Eye (tissue), 1 donor: ENCODE measurements at places on chromosomes 6 and 20.

DNA sequence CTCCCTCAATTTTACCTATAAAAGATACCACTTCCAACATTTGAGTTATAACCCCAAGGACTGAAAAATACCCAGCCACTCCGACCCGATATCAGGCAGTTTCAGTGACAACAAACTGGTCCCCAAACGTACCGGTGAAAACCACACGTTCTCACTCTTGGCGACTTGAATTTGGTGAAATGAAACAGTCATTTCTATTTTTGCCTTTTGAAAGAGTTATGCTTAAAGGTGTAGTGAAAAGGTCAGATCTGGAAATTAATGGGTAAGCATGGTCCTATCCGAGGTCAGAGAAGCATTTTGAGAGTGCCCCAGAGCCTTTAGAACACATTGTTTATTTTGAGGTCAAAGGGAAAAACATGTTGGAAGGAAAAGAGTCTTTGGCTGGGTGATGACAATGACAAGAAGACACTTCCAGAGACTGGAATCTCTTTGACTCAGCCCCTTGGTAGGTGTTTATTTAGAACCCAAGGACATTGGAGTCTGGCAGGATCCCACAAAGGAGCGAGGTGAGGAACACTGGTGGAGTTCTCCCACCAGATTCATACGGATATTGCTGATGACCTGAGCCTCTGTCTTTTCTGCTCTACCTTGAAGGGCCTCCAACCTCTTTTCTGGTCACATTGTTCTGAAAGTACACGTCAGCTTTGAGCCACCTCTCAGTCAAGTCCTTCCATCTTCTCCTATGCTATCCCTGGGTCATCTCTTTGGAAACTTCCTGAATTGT lies 235.0 kb downstream of the GMPR start:
- no peak for DNase-seq

DNA sequence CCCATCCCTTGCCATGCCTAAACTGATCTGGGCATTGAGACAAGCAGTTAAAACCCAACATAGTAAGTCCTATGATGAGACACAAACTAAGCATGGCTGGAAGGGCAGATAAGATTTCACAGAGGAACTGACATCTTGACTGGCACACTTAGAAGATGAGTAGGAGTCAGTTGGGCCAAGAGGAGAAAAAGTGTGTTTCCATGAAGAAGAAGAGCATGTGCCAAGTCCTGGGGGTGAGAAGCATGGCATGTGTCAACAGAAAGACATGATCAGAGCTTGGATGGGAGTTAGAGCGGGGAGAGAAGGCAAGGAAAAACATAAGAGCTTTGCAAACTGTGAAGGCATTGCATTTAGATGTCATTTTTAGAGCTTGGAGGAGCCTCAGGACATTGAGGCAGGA lies 68.0 kb downstream of the ESR1 start:
- no peak for DNase-seq

- DNase-seq = no peak
These were observed 55.3 kb upstream of the BTN3A2 start for GRCh38 chr6:26309731-26310142.

GRCh38 chr20:38217791-38218565 lies 42.6 kb downstream of the KIAA1755 start:
- DNase-seq = peak; percentile 89

DNA sequence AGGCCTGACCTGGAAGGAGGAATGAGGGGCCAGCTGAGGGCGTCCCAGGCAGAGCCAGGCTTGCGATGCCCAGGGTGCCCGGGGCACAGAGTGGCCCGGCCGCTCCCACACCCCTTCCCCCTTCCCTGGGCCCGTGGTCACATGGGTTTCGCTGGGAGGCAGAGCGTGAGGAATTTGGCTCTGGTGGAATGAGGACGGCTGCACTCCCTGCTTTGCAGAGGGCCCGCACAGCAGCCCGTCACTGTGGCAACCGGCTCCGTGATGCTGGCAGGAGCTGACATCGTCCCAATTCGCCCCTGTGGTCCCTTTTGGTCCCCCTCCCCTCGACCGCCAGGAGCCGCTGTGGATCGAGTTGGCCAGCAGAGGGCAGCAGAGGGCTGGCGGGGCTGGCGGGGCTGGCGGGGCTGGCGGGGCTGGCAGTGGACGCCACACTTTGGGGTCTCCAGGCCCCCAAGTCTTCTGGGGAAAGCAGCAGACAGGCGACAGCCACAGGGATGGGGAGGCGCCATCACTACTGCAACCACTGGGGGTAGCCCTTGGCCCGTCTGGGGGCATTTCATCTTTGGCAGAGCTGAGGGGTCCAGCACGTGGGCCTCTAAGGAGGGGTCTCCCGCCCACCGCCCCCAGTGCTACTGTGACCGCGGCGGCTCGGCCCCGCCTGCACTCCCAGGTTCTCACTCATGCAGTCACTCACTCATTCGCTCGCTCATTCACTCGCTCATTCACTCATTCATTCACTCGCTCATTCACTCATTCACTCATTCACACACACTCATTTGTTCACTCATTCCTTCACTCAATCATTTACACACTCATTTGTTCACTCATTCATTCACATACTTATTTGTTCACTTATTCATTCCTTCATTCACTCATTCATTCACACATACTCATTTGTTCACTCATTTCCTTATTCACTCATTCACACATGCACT lies 49.7 kb upstream of the BHLHE23 start:
- DNase-seq = peak; percentile 90

DNA sequence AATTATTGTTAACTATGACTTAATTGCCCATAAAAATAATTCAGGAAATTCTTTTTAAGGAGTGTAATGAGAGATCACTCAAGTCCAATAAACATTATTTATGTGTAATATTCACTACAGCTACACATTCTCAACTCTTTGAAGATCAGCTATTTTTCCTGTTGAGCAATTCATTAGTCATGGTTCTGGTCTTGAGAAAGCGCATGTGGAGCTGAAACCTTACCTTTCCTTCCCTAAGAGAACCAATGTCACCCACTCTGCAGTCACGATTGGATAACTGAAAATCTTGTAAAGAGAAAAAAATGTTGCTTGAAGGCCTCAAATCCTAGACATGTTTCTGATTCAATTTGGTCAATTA lies 736.9 kb upstream of the MARCKS start:
- DNase-seq = no peak

DNA sequence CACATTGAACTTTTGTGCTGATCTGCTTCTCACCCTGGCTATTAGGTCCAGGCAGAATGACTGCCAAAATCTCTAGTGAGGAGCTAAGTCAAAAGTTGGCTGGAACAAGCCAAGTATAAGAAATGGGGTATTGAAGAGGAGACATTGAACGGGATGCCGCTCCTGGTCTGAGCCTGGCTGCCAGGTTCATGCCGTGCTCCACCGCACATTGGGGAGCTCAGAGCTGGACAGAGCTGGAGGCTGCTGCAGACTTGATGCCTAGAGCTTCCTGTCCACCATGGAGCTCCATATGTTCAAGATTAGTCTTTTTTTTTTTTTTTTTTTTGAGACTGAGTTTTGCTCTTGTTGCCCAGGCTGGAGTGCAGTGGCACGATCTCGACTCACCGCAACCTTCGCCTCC lies 4.1 kb upstream of the IFT52 start:
- DNase-seq = no peak

- DNase-seq = no peak
These were observed 1.1 kb upstream of the PTK7 start for GRCh38 chr6:43074847-43075669.

GRCh38 chr6:146315381-146316174 lies 228.1 kb upstream of the RAB32 start:
- no peak for DNase-seq

DNA sequence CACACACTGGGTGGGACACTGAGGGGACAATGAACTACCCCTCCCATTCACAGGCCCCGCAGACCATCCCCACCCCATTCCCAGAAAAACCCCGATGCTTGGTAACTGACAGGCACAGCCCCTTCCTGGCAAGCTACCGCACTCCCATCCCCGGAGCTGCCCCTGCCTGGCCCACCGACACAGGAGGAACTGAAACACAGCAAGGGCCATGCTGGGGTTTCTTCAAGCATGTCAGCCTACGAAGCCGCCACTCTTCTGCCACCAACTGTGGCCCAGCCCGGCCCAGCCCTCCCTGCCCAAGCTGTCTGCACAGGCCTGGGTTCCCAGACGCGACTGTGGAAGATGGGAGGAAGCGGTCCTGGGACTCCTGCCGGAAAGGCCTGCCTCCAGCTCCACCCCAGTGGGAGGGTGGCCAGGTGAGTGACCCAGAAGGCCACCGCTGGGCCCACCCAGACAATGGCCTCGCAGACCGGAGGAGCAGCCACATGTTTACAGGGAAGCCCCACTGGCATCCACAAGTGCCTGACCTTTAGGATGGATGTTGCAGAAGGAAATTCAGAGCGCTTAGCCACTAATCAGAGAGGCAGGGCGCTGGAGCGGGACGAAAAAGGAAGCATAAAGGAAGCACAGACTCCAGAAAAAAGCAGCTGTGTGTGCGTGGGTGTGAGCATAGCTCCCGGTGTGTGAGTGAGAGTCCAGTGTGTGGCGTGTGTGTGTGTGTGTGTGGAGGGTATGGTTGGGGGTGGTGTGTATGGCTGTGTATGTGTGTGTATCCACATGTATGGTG lies 91.6 kb downstream of the PRND start:
- DNase-seq = peak; percentile 66

GRCh38 chr20:60116128-60116909 lies 158.1 kb downstream of the CDH26 start:
- DNase-seq = no peak

- DNase-seq = no peak
These were observed 27.4 kb upstream of the KHDC1 start for GRCh38 chr6:73290435-73290834.

DNA sequence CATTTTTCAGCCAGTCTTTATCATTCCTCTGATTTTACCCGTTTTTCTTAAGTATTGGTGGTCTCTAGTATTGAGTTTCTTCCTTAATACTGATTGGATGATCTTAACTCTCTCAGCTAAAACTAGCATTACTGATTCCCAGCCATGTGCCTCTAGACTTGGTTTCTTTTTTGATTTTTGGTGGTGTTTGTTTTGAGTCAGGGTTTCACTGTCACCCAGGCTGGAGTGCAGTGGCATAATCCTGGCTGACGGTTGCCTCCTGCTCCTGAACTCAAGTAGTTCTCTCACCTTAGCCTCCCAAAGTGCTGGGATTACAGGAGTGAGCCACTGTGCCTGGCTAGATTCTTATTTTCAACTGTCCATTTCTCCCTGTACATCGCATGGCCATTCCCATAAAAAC lies 24.9 kb downstream of the DPPA5 start:
- DNase-seq = no peak

GRCh38 chr6:2274981-2275891 lies 29.8 kb upstream of the GMDS start:
- DNase-seq = peak; percentile 15

GRCh38 chr6:19356692-19357091 lies 480.5 kb upstream of the ID4 start:
- DNase-seq = no peak

DNA sequence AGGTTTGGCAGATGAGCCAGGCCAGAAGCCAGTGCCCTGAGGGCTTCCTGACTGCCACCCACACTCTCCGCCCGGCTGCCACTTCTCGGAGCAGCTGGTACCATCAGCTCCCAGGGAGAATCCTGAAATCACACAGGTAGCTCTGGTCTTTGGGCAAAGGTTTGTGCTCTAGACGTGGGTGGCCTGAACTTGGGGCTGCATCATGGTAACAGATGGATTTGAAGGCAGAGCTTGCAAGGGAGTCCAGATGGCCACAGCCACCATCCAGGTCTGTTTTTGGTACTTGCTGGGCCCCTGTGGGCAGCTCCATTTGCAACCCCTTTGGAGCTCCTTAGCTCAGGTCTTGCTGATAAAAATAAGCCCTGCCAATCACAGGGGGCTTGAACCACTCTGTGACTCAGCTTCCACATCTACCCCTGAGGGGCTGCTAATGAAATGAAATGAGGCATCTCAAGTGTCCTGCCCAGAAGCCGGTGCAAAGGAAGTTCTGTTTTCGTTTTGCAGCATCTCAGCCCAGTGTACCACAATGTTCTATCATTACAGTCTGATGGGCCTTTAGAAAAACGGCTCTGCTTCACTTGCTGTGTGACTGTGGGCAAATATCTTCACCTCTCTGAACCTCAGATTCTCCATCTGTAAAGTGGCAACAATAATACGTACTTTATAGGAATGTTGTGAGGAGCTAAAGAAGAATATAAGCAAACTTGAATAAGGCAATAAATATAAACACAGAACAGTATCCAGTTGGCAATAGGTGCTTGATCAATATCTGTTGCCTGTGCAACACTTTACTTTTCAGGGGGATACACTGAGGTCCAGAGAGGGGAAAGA lies 25.1 kb upstream of the CDH22 start:
- DNase-seq = no peak

DNA sequence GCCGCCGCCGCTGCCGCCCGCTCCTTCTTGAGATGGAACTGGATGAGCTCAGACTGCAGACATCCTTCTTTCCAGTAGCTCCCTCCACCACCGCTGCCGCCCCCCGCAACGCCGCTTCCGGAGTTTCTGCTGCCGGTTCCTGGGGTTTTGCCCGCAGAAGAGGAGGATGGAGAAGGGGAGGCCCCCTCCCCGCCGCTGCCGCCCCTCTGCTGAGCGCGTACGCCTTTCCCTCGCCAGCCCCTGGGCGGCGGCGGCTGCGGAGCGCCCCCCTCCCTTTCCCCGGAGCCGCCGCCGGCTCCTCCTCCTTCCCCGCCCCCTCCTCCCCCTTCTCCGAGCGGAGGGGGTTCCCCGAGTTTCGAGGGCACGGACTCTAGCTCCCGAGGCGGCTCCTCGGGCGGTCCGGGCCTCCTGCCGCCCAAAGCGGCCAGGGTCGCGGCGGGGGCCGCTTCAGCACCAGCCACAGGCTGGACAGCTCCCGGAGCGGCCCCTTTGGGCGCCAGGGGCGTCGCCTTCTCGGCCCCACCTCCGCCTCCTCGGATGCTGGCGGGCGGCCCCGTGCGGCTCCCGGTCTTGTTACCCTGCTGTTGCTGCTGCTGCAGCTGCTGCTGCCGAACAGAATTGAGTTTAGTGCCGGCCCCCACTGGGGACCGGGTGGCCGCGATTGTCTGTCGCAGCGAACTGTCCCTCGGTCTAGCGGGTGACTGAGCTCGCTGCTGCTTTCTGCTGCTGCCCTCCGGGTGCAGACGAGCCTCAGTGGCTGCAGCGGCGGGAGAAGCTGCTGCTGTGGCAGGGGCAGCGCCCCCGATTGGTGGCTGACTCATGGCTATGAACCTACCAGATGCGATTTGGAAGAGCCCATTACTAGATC lies 3.1 kb downstream of the MTCL3 start:
- DNase-seq = peak; percentile 92

DNA sequence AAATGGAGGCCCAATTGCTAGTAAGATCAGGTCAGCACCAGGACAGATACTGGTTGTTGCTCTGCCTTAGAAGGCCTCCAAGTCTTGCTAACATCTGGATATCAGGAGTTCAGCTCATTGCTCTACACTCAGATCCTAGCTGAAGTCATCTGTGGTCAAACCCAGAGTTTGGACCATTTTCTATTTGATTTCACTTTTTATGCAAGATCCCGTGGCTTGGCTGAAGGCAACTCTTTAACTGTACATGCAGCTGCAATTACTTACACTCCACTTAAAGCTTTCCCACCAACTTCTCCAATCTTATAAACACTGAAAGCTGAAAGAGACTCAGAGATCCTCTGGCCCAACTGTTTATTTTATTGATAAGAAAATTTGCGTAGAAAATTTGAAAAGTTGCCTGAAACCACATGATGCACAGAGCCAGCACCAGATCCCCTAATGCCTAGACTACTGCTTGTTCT lies 2.7 kb downstream of the SLC17A2 start:
- no peak for DNase-seq
